ENCODE measurements at places on chromosomes 13 and 19.

DNA sequence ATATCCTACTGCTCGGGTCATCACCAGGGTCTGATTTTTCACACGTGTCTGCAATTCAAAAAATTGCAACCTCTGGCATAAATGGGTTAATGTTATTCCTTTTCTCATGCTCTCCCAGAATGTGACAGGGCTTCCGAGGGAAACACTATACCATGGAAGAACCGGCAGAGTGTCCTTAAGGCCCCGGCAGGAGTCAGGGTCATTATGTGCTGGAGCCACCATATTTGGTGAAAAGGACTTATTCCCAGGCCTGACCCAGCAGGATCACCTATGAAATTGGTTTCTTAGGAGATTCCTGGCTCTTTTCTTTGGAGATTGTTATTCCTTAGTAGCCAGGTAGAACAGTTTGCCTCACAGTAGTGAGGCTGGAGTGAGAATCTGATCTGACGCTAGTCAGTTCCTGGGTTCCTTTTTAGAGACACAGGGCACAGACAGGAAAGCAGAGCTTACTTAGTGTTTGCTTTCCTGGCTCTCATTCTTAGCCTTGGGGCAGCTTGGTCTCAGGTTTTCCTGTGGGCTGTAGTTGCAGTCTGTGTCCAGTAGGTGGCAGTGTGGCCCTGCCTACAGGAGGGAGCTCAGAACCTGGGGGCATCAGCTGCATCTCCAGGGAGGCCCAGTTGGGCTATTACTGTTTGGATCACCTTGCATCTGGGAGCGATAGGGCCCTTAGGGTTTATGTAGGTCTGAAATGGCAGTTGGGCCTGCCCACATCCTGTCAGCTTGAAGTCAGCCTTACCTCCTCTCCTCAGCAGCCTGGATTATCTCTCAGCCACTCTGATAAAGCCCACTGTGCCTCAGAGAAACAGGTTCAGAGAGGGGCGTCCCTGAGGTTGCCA lies 12.4 kb downstream of the SNRNP70 start:
- peak; percentile 71 for DNase-seq

GRCh38 chr13:46100191-46100815 lies 4.5 kb downstream of the CPB2 start:
- DNase-seq: no peak

- DNase-seq: no peak
Measured at GRCh38 chr19:6164906-6165531, 29.6 kb downstream of the ACSBG2 start.

DNA sequence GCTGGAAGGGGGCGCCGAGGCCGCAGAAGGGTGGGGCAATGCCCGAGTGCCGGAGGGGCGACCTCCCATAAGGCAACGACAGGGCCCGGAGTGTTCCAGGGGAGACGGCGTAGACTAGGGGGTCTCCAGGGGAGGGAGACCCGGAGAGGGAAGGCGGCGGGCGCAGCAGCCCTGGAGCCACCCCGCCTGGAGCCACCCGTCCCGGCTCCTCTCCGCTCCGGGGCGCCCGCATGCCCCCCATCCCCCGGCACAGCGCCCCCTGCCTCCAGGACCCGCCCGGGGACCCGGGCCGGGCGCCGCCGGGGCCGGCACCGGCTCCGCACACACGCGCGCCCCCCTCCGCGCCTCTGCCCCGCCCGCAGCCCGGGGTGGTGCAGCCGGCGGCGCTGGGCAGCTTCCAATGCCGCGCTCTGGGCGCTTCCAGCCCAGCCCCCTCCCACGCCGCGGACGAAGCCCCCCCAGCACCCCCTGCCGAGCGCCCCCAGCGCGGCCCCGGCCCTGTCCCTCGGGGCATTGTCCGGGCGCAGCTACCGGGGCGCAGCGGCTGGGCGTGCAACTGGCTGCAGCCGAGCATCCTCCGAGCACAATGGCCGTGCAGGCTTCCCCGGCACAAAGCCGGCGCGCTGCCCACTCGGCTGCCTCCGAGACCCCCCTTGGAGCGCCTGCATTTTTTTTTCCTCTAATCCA lies 519 bp downstream of the PTPRS start:
- DNase-seq: no peak

GRCh38 chr13:33560726-33561125 lies 257.2 kb upstream of the RFC3 start:
- no peak for DNase-seq

- DNase-seq: no peak
Measured at GRCh38 chr13:38381890-38382289, 32.2 kb downstream of the UFM1 start.

- no peak for DNase-seq
Measured at GRCh38 chr13:38535261-38535660, 151.6 kb upstream of the FREM2 start.

DNA sequence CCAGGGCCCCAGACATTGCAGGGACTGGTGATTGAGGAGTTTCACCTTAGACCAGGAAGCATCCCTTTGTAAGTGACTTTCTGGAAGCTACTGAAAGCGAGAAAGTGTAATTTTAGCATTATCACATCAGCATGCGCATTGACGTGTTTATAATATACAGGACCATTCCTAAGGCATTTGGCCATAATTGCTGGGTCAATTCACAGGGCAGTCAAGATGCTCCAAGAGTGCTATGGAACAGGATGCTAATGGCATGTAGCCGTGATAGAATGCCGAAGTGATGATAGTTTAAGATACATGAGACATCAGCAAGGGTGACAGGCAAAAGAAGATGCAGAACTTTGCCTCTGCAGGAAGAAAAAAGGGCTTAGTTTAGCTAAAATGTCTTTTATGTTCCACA lies 347.6 kb upstream of the NBEA start:
- no peak for DNase-seq

GRCh38 chr19:48819366-48819816 lies 8.6 kb upstream of the BCAT2 start:
- DNase-seq: no peak

DNA sequence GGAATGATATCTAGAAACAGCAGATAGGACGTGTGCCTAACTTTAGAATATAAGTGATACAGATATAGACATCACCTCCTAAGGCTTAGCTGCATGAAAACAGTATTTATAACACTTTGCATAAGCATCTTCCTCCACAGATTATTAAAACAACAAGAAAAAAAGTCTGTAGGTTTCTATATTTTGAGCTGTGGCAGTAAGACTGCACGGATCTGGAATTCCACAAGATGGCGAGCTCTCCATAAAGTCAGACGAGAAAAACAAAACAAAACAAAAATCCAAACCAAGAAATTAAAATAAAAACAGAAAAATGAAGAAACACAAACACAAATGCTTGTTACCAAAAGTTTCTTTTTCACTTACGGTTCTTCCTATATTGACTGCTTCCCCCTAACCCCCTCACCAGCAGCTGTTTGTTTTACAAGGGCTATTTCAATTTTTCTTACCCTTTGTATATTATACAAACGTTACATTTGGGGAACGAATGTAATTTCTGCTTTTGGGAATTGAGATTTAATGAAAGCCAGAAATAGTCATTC lies 285.8 kb downstream of the MYO16 start:
- DNase-seq: no peak

GRCh38 chr13:74299721-74300120 lies 165.5 kb upstream of the KLF12 start:
- no peak for DNase-seq

DNA sequence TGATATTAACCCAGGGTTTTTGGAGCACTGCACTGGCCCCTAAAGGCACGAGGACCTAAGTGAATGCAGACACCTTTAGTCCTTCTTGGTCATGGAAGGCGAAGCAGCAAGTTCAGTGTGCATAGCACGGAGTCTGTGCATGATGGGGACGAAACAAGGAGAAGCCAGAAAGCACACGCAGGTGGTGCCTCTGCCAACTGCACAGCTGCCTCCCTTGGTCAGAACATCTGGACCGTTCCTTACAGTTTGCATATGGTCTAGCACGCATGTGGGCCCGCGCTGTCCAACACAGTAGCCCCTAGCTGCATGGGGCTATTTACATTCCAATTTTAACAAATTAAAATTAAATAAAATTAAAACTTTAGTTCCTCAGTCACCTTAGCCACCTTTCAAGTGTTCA lies 44.0 kb downstream of the FLT3 start:
- DNase-seq: no peak

- DNase-seq: peak; percentile 75
Measured at GRCh38 chr13:72643311-72643989, 84.0 kb downstream of the MZT1 start.

GRCh38 chr19:1826557-1827521 lies 14.8 kb upstream of the ATP8B3 start:
- DNase-seq: no peak

- no peak for DNase-seq
Measured at GRCh38 chr19:21602082-21602658, 96.8 kb downstream of the ZNF429 start.

DNA sequence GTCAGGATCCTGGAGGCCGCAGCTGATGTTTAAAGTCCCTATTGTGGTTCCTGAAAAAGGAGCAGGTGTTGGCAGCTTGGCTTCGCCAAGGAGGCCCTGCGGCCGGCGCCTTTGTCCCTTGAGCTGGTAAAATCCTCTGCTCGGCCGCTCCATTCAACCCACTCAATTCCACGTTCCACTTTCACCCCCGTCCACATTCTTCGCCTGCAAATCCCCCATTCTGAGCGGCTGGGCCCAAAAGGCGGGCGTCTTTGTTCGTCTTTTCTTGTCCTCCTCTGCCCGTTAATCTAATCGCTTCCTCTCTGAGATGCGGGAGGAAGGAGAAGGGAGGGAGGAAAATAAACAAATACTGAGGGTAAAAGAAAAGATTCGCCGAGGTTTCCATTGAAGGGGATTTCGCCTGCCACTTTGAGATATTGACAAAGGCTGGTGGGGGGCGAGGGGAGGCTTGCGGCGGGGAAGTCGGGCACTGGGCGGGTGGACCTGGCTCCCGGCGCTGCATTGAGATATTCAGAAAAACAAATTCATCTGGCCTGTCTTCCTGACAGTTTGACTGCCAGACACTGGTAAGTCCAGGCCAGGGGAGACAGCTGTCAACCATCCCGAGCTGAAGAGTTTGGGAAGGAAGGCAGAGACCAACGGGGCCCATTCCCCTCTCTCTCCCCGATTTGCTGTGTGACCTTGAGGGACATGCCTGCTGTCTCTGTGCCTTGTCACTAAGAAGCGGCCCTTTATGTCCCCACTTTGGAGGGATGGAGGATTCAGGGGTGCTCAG lies 37.6 kb downstream of the ZNRF4 start:
- DNase-seq: no peak

DNA sequence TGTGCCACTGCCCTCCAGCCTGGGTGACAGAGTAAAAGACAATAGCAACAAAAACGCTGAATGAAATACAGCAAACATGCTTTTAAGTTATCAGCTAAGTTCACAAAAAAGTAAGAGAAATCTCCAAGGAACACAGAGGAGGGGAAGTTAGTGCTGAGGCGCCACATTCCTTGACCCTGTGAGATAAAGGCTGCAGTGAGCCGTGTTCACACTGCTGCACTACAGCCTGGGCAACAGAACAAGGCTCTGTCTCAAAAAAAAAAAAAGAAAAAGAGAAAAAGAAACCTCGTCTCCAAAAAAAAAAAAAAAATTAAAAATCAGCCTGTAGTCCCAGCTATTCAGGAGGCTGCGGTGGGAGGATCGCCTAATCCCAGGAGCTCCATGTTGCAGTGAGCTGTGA lies 16.3 kb upstream of the DOCK6 start:
- no peak for DNase-seq

DNA sequence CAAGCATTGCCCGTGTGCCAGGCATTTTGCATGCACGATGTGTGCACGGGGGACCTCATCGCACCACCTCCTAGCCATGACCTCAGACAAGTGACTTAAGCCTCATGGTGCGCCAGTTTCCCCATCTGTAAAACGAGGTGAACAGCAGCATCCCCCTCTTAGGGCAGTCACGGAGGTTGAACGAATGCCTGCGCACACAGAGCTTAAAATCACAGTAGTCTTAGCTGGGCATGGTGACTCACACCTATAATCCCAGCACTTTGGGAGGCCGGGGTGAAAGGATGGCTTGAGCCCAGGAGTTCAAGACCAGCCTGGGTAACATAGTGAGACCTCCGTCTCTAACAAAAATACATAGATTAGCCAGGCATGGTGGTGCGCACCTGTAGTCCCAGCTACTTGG lies 48.6 kb downstream of the PIN1 start:
- no peak for DNase-seq

GRCh38 chr19:41324231-41324702 lies 14.3 kb downstream of the CCDC97 start:
- DNase-seq: no peak

DNA sequence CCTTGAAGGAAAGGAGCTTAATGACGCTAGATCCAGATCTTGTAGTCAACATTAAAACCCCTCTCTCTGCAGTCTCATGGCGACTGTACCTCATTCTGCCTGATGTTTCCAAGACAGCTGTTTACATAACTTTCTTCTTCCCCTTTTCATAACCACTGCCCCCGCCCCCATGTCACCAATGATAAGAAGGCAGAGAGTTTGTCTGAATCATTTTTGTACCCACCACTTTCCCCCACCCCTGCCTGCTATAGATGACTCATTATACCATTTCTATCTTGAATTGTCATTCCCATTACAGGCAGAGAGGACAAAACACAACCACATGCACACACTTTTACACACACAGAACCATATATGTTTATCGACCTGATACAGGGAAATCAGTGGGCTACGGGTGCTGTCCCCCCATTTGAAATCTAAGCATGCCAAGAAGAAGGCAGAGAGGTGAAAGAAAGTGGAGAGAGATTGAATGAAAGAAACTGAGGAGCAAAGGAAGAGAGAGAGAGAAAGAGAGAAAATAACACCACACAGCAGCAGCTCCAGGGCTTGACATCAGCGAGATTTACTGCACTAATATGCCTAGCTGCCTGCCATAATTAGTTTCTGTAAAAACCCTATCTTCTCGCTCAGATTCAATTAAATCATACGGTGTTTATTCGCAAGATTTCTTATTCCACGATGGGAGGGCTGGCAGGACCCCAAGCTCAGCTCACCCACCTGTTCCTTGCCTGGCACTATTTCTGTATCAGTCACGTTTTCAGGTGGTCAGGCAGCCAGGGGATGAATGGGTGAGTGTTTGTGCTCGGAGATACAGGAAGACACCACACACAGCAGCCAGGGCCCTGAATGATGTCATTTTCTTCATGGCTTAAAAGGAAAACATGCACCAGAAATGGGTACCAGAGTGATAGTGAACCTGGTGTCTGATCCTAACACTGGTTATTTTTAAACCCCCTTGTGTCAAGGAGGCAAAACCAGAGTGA lies 114.3 kb upstream of the SERP2 start:
- peak; percentile 75 for DNase-seq

DNA sequence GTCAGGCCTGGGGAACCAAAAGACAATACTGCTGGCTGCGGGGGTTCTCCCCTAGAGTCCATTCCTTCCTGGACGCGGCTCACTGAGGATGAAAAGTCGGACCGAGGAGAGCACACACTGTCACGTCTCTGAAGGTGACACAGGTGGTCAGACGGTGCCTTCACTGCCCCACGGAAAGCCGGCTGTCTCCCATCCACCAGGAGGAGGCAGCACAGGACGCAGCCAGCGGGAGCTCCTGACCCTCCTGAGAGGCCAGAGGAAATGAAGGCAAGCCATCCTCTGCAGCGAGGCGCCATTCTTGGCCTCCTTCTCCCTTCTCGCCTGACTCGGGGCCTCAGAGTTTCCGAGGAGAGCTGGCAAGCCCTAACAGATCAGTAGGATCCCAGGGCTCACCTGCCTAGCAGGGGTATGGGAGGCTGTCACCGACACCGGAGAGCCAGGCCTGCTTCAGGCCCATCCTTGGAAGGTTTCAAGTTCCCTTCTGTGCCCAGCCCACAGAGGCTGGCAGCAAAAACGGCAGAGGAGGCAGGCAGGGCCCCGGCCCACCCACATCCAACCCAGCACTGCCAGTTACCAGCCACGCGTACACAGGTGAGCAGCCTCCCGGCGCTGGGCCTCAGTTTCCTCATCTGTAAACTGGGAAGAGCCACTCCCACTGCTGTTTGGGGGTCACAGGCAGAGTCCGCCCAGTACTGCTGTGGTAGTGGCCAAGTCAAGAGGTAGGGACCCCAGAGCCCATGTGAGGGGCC lies 4.5 kb downstream of the REXO1 start:
- DNase-seq: no peak

Measured in stimulated activated CD4-positive, alpha-beta T cell treated with anti-CD3 and anti-CD28 coated beads, Interleukin-2, amount 100 ng/mL, for 24 hours (primary cell).